ENCODE measurements at places on chromosomes 11 and 22. TPM values are rescaled to one million over a fixed set of nuclear protein-coding genes. Genes with fewer than 3 reads are reported as not detected.

DNA sequence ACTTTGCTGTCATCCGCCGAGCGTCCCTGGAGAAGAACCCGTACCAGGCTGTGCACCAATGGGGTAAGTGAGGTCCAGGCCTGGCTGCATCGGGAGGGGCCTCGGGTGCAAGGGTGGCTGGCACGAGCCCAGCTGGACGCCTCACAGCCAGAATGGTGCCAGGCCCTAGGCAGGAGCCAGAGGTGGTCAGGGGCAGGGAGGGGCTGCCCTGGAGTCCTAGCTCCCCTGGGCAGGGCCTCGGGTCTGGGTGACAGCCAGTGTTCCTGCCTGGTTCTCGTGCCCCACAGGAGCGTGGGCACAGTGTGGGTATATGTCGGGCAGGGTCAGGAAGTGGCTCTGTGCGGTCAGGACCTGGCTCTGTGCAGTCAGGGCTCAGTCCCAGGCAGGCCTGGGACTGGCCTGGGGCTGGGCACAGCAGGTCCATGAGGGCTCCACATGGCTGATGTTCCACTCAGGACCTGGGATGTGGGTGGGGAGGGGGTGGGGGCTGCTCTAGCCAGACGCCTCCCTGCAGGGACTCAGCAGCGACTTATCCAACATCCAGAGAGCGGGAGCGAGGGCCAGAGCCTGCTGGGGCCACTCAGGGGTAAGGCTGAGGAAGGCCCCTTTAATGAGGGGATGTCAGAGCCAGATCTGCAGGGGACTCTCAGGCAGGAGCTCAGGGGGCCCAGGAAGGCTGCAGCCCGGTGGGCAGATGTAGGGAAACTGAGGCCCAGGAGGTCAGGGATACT is 1.2 kb downstream of the TSPAN32 start:
- peaks cover 22% of the 10 kb centered on the region for H3K4me1 ChIP-seq
- peak overlapping the region; percentile 99 for H3K27ac ChIP-seq
- H3K4me3 ChIP-seq, result no peak overlapping the region
- no peaks in the 10 kb centered on the region for H3K27me3 ChIP-seq
- no peak for DNase-seq

- no peak overlapping the region for H3K4me3 ChIP-seq
- no peaks in the 10 kb centered on the region for H3K27me3 ChIP-seq
- DNase-seq, result no peak
Observed at GRCh38 chr22:37893583-37893983, 12.5 kb upstream of the MICALL1 start.

- no peak overlapping the region for H3K4me3 ChIP-seq
- no peak for DNase-seq
- H3K27me3 ChIP-seq, result no peaks in the 10 kb centered on the region
- H3K4me1 ChIP-seq, result no peaks in the 10 kb centered on the region
- no peak overlapping the region for H3K27ac ChIP-seq
- H3K36me3 ChIP-seq, result no peaks in the 10 kb centered on the region
Observed at GRCh38 chr11:2975594-2975993, 16.5 kb downstream of the NAP1L4 start.

DNA sequence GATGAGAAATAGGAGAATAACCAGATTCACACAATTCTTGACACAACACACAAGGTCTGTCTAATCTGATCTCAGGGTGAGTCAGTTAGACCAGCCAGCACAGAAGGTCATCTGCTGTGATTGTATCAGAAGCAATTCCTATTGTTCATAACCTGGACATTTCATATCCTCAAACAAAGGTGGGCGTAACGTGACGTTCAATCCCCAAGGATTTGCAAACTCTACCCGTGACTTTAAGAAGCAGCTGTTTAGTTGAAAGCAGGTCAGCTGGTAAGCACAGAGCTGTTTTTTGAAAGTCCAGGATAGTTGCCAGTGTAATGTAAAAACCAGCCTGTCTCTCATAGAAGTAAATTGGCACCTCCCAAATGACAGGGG is 385.1 kb downstream of the DCDC1 start:
- no peak for DNase-seq
- no peak overlapping the region for H3K4me3 ChIP-seq
- no peaks in the 10 kb centered on the region for H3K36me3 ChIP-seq
- no peaks in the 10 kb centered on the region for H3K27me3 ChIP-seq
- H3K27ac ChIP-seq, result no peak overlapping the region
- H3K4me1 ChIP-seq, result no peaks in the 10 kb centered on the region

Gene FDXACB1
- 7.4 TPM for total RNA-seq

GRCh38 chr11:19822531-19822930 is 109.9 kb downstream of the NAV2 start:
- no peak overlapping the region for H3K27ac ChIP-seq
- no peaks in the 10 kb centered on the region for H3K4me1 ChIP-seq
- no peaks in the 10 kb centered on the region for H3K36me3 ChIP-seq
- no peaks in the 10 kb centered on the region for H3K27me3 ChIP-seq
- no peak for DNase-seq

- no peak for DNase-seq
- H3K4me1 ChIP-seq, result no peaks in the 10 kb centered on the region
- H3K27me3 ChIP-seq, result no peaks in the 10 kb centered on the region
- H3K27ac ChIP-seq, result no peak overlapping the region
Observed at GRCh38 chr11:44464741-44465140, 100.7 kb upstream of the CD82 start.

DNA sequence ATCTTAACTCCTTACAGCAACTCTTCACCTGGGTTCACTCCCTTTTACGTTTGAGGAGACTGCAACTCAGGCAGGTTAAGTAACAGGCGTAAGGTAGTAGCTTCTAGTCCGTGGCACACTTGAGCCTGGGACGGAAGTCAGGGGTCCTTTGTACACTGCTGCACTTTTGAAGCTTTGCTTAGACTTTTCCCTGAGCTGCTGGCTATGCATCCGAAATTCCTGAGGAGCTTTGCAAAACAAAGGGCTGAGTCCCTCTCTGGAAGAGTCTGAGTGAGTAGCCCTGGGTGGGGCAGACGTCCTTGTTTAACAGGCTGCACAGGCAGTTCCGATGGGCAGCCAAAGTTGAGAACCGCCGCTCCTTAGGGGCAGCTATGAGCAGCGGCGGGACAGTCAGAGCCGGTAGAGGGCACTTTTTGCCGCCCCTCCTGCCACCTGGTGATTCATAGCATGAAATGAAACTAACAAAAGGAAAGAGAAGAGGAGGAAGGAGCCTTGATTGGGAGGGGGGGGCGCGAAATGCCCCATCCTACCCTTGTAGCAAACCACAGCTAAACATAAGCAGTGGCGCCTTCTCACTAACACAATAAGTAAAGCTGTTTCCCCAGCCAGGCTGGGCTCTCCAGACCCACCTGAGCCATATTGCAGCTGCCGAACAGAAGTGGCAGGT is 1.4 kb downstream of the TMEM109 start:
- H3K27me3 ChIP-seq, result no peaks in the 10 kb centered on the region
- peak overlapping the region; percentile 63 for H3K4me3 ChIP-seq

GRCh38 chr11:119460582-119460981 is 37.6 kb upstream of the THY1 start:
- H3K4me1 ChIP-seq, result no peaks in the 10 kb centered on the region
- no peak for DNase-seq
- H3K4me3 ChIP-seq, result no peak overlapping the region

GRCh38 chr11:63443714-63444113 is 47.3 kb downstream of the PLAAT5 start:
- H3K27ac ChIP-seq, result no peak overlapping the region
- H3K27me3 ChIP-seq, result no peaks in the 10 kb centered on the region
- DNase-seq, result no peak
- no peak overlapping the region for H3K4me3 ChIP-seq
- no peaks in the 10 kb centered on the region for H3K4me1 ChIP-seq

- no peaks in the 10 kb centered on the region for H3K27me3 ChIP-seq
- no peaks in the 10 kb centered on the region for H3K4me1 ChIP-seq
- H3K36me3 ChIP-seq, result no peaks in the 10 kb centered on the region
- DNase-seq, result no peak
- no peak overlapping the region for H3K4me3 ChIP-seq
Observed at GRCh38 chr22:23106906-23107367, 34.9 kb downstream of the RSPH14 start.

DNA sequence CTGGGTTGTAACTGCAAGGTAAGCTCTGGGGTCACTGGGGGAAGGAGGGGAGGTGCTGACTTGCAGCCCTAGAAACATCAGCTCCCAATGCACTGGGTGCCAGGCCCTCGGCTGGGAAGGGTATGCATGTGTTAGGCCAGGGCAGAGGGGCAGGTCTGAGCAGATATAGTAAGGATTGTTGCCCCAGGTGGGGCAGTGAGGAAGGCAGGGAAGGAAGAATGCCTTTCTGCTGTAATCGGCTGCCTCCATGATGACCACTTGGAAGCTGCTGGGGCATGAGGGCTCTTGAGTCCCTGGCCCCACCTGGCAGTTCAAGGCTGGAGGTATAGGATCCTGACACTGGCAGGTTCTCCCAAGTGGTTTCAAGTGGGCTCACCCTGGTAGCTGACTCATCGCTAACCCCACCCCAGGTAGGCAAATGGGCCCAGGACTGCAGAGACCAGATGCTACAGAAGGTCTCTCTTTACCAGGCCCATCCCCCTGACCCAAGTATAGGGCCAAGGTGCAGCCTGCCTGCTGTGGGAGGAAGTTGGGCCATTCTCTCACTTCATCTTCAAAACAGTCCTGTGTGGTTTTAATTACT is 56.7 kb downstream of the TIMP3 start:
- no peaks in the 10 kb centered on the region for H3K27me3 ChIP-seq
- DNase-seq, result no peak
- H3K4me3 ChIP-seq, result no peak overlapping the region
- no peaks in the 10 kb centered on the region for H3K4me1 ChIP-seq
- no peak overlapping the region for H3K27ac ChIP-seq
- no peaks in the 10 kb centered on the region for H3K36me3 ChIP-seq

DNA sequence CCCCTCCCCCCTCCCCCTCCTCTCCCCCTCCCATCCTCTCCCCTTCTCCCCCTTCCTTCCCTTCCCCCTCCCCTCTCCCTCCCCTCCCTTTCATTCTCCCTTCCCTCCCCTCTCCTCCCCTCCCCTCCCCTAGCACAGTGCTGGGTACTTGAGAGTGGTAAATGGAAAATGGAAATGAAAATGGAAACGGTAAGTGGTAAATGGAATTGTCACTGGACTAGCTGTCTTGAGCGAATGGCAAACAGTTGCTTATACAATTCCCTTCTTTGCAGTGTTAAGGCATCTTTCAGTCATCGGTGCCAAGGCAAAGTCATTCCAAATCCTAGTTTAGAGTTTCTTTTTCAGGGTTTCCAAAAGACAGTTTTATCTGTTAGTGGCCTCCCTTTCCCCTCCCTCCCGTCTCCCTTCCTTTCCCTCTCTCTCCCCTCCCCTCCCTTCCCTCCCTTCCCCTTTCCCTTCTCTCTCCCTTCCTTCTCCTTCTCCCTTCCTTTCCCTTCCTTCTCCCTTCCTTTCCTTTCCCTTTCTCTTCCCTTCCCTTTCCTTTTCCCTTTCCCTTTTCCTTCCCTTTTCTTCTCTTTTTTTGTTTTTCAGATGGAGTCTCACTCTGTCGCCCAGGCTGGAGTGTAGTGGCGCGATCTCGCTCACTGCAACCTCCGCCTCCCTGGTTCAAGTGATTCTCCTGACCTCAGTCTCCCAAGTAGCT is 47.3 kb downstream of the GRAMD1B start:
- H3K4me3 ChIP-seq, result no peak overlapping the region
- no peaks in the 10 kb centered on the region for H3K36me3 ChIP-seq
- H3K4me1 ChIP-seq, result no peaks in the 10 kb centered on the region

Gene TIMP3
- total RNA-seq, result 551 TPM

GRCh38 chr11:128411812-128412211 is 175.5 kb downstream of the ETS1 start:
- H3K4me1 ChIP-seq, result no peaks in the 10 kb centered on the region
- no peak for DNase-seq
- no peak overlapping the region for H3K4me3 ChIP-seq
- no peaks in the 10 kb centered on the region for H3K36me3 ChIP-seq
- H3K27me3 ChIP-seq, result no peaks in the 10 kb centered on the region

Gene RTN4R
- not detected for total RNA-seq

DNA sequence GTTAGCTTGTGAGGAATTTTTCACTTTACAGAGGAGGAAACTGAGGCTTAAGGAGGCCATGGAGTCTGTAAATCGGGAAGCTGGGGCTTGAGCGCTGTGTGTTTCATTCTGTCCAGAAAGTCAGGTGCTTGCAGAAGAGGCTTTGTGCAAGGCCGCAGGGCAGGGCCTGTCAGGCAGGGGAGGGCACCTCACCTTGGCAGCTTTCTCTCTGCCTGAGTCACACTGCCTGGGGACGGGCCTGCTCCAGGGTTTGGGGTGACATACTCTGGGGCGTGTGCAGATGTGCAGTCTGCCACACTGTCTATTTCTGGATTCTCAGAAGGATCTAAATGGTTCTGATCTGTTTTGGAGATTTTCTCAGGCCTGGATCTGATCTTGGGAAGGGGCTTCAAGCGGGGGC is 8.4 kb downstream of the INCENP start:
- peak; percentile 5 for DNase-seq
- no peak overlapping the region for H3K27ac ChIP-seq
- H3K4me3 ChIP-seq, result no peak overlapping the region
- no peaks in the 10 kb centered on the region for H3K4me1 ChIP-seq

DNA sequence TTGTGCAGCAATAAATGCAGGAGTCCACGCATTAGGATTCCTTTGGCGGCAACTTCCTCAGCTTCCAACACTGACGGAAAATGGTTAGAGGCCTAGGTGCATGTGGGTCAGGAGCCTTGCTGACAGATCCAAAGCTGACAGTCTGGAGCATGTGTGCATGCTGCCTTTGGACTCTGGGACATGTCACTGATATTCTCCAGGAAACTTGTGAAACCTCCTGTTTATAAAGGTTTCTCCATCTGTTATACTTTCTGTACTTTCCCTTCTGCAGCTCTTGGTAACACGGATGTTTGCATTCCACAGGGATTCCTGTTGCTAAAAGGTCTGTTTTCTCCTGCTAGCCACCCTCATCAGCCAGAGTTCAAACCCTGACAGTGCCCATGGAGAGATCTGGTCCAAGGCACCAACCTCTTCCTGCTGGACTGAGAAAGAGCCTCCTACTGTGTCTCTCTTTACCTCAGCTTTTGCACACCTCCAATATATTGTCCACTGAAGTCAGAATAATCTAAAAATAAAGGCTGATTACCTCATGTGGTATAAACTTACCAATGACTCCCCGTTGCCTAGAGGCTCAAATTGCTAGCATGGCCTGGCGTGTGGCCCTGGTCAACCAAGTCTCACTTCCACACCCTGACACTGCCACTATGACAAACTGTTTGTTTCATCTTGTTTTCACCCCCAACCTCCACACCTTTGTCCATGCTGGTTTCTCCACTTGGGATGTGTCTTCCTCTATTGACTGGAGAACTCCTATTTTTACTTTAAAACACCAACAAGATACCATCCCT is 31.1 kb upstream of the LYVE1 start:
- no peaks in the 10 kb centered on the region for H3K27me3 ChIP-seq
- H3K36me3 ChIP-seq, result no peaks in the 10 kb centered on the region
- H3K4me3 ChIP-seq, result no peak overlapping the region
- H3K4me1 ChIP-seq, result no peaks in the 10 kb centered on the region
- H3K27ac ChIP-seq, result no peak overlapping the region

Gene PATE2
- not detected for total RNA-seq

- no peak overlapping the region for H3K27ac ChIP-seq
- H3K36me3 ChIP-seq, result no peaks in the 10 kb centered on the region
- no peak for DNase-seq
- no peaks in the 10 kb centered on the region for H3K27me3 ChIP-seq
Observed at GRCh38 chr11:100816823-100817222, 129.7 kb downstream of the ARHGAP42 start.
